Progenitor cell of endocrine pancreas (in vitro differentiated cells): ENCODE measurements at places on chromosomes 6 and 20. TPM values are rescaled to one million over a fixed set of nuclear protein-coding genes. Genes with fewer than 3 reads are reported as not detected.

DNA sequence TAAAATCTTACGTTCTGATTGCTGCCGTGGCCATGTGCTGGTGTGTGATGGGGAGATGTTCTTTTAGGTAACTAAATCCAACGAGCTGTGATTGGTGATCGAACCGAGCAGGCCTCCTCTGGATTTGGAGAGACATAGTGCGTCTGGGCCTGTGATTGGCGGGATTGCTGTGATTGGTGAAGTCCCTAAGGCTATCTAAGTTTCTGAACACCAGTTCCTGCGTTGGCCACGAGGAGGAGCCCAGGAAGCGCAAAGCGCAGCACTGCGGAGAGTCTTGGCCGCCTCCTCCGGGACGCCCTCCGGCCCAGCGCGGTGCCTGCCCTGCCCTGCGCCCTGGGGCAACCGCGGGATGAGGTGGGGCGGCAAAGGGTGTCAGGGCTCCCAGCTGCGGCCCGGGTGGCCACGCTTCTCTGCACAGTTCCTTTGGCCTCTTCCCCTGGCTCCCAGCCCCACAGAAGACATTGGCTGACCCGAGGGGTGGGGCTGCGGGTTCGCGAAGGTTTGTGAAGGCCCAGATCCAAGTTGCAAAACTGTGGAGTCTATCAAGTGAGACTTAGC lies 33.0 kb downstream of the HNF4A start:
- no peak for DNase-seq
- no peak overlapping the region for H3K27ac ChIP-seq
- H3K27me3 ChIP-seq = no peaks in the 10 kb centered on the region

DNA sequence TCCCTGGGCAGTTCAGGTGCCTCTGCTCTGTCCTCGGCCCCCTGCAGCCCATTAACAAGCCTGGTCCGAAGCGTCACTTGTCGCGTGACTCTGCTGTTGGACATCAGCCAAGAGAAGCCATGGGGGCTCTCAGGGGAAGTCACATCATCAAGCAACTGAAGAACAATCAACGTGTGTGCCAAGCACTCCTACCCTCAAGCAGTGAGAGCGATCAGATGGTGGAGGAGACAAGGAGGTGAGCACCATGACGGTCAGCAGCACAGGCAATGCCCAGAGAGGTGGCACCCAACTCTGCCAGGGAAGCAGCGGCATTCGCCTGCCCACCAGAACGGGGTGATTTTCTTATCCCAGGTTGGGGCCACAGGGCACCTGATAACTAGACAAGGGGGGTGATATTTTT lies 132.7 kb downstream of the AGPAT4 start:
- no peak overlapping the region for H3K4me3 ChIP-seq
- H3K4me1 ChIP-seq = no peaks in the 10 kb centered on the region
- peaks cover 16% of the 10 kb centered on the region for H3K36me3 ChIP-seq
- no peak for DNase-seq

GRCh38 chr6:85912582-85912981 lies 269.9 kb upstream of the SYNCRIP start:
- DNase-seq = no peak
- no peaks in the 10 kb centered on the region for H3K36me3 ChIP-seq
- H3K27ac ChIP-seq = no peak overlapping the region
- no peaks in the 10 kb centered on the region for H3K27me3 ChIP-seq
- no peaks in the 10 kb centered on the region for H3K4me1 ChIP-seq
- no peak overlapping the region for H3K4me3 ChIP-seq

Gene LAMA2
- total RNA-seq = 0.22 and 0.42 TPM in 2 replicates
